ENCODE measurements at places on chromosomes 6 and 20.
A peak's percentile ranks its signal among the peaks of the same experiment; 100 is the strongest.

DNA sequence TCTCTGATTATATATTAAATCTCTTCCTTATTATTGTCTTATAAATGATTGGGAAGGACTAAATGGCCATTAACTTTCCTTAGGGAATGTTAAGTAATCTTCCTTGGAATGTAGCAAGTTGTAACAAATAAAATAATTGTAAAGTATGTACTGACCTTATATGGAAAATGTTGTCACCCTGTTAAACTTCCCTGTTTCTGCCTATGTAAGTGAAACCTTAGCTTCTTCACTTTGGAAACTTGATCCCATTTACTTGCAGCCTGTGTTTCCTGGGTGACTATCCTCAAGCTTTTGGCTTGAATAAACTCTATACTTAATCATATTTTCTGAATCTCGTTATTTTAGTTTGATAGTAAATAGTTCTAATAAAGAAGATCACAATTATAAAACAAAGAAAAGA lies 519.5 kb upstream of the PTCHD4 start:
- no peak for DNase-seq

DNA sequence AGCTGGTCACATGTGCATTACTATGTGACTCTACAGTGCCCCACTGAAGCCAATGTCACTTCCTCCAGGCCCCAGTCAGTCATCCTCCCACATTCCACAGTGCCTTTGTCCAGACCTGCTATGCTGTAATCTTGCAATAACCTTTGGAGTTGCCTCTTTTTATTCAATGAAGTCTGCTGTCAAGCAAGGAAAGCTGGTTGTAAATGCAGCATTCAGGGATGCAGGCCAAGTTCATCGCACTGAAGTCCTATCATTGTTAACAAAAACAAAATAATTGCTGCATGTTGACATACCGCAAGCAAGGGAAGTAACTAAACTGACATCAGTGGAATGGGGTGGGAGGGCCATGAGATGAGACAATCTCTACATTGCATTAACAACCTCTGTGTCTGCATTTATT lies 131.2 kb upstream of the CDYL start:
- DNase-seq = no peak

GRCh38 chr20:8216375-8217200 lies 84.5 kb downstream of the PLCB1 start:
- no peak for DNase-seq

GRCh38 chr20:53381568-53382262 lies 211.9 kb downstream of the ZNF217 start:
- no peak for DNase-seq

DNA sequence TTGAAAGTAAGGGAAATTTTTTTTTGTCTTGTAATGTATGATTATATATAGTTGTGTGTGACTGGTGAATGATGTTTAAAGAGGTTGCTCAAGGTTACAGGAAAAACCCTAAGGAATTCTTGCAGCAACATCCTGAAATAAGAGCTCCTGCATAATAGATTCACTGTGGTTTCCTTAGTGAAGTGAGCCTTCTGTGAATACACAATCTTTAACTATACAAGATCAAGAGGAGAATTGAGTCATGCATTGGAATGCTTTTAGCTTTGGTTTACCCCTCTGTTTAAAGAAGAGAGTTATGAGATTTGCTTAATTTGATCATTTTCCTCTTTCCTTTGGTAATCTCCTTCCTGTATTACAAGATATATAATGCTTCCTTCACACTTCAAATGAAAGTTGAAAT lies 141.6 kb upstream of the EYA4 start:
- no peak for DNase-seq

DNA sequence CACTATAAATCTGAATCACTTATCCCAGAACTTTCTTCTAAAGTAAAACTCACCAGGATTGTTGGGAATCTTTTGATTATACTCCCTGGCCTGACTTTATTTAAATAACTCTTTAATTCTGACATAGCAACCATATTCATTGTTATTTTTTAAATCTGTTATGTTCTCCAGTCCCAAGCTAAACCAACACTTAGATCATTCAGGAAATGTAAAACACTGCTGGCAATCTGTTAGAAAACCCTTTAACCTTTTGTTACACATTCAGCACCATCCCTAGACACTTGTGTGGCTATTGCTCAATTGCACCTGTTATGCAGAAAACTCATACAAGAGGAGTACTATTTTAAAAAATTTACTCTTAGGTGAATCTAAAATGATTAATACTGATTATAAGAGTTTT lies 101.8 kb upstream of the NHSL1 start:
- no peak for DNase-seq

DNA sequence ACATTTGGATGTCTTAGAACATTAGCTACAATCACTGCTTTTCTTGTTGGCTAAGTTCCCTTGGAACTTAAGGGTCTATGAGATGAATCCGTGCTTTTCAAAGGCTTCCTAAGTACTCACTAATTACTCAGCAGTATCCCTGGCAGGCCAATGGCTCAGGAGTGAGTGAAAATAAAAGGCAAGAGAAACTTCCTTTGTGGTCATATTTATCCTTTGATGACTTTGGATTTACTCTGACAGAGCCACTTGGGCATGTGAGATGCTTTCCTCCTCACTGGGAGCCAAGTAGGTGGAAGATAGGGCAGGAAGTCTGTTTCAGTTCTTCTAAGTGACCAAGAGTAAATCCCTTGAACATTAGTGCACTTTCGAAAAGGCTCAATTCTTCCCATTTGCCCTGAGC lies 224.3 kb upstream of the FOXA2 start:
- no peak for DNase-seq

DNA sequence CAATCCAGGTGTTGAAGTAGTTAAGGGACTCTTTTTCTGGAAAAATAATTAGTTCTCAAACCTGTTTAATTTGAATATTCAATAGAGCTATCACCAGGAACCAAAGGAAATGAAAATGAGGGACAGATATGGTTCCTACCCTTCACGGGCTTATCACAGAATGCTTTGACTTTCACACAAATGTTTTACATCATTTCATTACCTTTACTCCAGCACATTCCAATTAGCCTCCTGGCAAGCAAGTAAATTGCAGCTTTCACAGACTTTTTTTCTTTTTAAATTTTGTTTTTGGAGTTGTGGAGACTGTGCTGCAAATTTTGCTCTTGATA lies 35.2 kb downstream of the PLEKHG1 start:
- no peak for DNase-seq

DNA sequence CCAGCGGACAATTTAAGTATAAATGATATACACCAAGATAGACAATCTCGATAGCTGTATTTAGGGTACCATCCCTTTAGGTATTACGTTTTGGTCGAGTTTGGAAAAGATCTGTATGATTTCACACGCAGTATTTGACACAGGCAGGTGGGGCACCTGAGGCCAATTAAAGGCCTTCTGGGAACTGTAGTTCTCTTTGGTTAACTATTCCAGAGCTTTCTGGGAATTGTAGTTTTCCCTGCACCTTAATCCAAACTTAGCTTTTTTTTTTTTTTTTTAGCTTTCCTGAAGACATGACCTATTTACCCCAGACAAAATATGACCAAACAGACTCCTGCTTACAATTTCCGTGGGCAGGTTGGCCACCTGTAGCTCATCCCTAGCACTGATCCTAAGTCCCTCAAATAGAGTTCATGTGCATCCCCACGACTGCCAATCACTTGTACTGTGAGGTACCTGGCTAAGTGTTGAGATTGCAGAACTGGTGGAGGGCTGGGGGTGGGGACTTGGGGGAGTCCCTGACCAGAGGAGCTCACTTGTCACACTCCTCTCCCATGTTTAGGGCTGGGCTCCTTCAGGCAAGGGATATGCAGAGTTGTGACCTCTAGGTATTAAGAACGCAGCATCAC lies 999 bp upstream of the EHMT2 start:
- DNase-seq = no peak

- DNase-seq = no peak
Measured at GRCh38 chr6:38345586-38345985, 294.1 kb downstream of the BTBD9 start.

DNA sequence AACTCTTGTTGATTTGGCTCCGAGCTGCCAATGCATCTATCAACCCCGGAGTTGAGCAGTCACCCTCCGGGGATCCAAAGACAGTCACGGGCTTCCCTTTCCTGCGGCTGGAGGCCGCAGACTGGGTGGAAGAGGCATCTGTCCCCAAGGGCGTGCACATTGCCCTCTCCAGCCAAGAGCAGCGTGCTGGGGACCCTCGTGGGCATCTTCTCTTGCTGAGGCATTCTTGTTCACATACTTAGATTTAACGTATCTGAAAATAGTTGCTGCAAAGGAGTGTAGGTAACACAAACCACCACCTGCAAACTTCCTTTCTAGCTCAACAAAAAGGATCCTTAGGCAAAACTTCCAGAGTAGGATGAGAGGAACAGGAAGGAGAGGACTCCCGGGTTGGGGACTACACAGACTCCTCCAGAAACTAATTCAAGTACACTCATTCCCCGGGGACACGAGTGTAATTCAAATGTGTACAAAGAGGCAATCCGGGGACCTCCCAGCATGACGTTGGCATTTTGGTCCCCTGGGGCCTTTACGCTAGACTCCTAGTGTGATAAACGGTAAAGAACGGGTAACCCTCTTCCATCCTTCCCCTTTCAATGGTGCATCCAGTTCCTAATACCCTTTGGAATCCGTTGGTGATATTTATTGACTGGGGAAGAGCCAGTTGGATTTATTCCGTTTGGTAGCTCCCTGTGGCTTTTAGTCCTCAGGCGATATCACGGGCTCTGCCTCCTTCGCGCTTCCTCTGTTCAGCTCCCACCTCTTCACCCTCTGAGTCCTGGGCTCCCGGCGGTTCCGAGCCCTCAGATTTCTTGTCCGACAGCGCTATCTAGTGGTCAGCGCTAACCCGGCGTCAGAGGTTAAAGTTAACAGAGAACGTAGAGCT lies 2.7 kb upstream of the COL12A1 start:
- DNase-seq = peak; percentile 55

DNA sequence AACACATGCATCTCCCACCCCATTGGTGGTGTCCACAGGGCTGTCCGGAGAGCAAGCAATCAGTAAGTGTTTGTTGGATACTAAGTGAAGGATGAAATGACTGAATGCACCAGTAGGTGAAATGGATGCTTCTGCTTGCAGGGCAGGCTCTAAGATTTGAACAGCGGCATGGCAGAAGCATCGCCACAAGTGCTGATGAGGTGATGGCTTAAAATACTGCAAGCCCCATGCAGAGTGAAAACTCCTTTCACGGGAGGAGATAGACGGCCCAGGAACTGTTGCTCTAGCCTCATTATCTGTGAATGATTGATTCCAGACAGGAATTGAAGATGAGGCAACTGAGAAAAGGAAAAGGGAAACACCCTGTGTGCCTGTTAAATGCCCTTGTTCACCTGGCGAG lies 158.9 kb downstream of the LY86 start:
- no peak for DNase-seq

DNA sequence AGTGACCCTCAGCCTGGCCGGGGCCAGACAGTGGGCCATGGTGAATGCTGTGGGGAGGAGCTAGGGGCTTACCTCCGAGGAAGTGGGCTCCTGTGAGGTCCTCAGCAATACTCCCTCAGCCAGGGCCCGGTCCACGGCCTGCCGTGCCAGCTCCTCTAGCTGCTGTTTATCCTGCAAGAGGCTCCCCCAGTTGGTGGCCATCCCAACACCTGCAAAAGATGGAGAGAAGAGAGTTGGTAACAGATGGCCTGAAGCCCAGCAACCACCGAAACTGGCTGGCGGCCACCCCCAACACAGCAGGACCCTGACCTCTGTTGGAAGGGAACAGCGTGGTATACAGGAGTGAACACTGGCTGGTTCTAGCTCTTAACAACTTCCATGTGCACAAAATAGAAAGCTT lies 4.0 kb downstream of the GSS start:
- no peak for DNase-seq

- no peak for DNase-seq
Measured at GRCh38 chr6:83615025-83615999, 93.6 kb downstream of the SNAP91 start.

- DNase-seq = no peak
Measured at GRCh38 chr6:134593887-134594286, 276.0 kb upstream of the SGK1 start.

GRCh38 chr6:132219901-132220300 lies 181.4 kb downstream of the MOXD1 start:
- no peak for DNase-seq

DNA sequence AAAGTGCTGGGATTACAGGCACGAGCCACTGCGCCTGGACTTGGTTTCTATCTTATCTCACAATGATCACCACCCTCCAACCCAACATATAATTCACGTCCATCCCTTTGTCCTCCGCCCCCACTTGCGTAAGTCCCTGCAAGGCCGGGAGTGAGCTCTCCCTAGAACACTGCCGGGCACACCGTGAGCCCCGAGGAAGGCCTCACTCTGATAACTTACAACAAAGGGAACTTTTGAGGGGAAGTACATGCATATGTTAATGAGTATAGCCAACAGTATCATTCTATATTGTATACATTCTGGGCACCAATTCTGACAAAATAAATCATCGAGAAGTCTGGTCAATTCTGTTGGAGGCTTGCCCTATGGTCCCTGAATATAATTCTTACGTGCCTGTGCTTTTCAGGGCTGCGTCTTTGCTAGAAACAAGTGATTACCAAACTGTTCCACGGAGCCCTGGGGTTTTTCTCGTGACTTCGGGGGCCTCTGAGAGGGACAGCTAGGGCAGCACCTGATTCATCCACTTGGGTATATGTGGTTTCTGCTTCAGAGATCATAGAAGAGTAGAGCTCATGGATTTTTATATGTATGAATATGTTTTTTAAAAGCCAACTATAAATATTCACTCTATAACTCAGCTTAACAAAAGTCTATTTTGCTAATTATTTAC lies 469.8 kb upstream of the AGPAT4 start:
- DNase-seq = no peak

- peak; percentile 49 for DNase-seq
Measured at GRCh38 chr6:3456898-3457709, at the start of gene SLC22A23. Gene SLC22A23, minus strand, starts transcription at chr6:3457050. Its CDS starts 491 bp downstream, at chr6:3456559.

GRCh38 chr6:90297115-90297866 lies 648 bp upstream of the BACH2 start:
- no peak for DNase-seq

GRCh38 chr6:139325686-139326085 lies 33.9 kb upstream of the TXLNB start:
- DNase-seq = no peak

DNA sequence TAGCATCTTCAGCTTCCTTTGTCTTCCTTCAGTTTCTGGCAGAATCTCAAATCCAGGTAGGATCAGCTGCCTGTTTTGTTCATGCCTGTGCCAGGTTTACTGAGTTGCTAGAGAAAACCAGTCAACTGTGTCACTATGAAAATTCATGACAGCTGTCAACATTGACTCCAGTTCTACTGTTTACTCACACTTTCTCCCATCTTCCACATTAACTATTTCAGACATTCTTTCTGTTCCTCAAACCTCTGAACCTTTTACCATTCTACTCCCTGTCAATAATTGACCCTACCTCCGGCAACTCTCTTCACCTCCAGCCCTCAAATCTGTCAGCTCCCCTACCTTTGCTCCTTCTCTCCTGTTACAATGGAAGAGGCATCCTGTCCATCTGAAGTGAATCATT lies 8.5 kb downstream of the ENPP4 start:
- no peak for DNase-seq

- no peak for DNase-seq
Measured at GRCh38 chr20:56987986-56988385, 278.5 kb downstream of the BMP7 start.

GRCh38 chr20:47319517-47320252 lies 36.8 kb downstream of the ZMYND8 start:
- no peak for DNase-seq

Measured in stimulated activated CD8-positive, alpha-beta memory T cell treated with anti-CD3 and anti-CD28 coated beads, Interleukin-12 subunit alpha, Interleukin-12 subunit beta, amount 100 ng/mL, for 4 hours (primary cell).